ENCODE measurements at places on chromosomes 16 and 17.

DNA sequence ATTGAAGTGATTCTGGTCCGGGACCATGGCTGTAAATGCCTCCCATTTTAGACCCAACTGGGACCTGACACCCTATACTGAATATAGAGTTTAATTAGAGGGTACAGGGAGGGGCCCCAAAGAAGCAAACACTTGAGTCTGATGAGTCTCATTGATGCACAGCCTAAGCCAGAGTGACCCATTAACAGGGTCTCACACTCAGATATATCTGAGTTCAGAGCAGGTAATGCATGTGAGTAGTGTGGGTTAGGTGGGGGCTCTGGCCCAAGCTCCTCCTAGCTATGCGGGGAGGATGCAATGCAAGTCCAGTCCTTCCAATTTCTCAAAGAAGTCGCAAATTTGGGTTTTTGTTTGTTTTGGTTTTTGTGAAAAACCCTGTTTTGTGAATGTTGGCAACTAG, 17.1 kb upstream of the MARCHF10 start:
- H3K36me3 ChIP-seq, result no peaks in the 10 kb centered on the region
- H3K4me1 ChIP-seq, result peaks cover 39% of the 10 kb centered on the region
- DNase-seq, result no peak
- no peaks in the 10 kb centered on the region for H3K27me3 ChIP-seq
- H3K4me3 ChIP-seq, result no peak overlapping the region

DNA sequence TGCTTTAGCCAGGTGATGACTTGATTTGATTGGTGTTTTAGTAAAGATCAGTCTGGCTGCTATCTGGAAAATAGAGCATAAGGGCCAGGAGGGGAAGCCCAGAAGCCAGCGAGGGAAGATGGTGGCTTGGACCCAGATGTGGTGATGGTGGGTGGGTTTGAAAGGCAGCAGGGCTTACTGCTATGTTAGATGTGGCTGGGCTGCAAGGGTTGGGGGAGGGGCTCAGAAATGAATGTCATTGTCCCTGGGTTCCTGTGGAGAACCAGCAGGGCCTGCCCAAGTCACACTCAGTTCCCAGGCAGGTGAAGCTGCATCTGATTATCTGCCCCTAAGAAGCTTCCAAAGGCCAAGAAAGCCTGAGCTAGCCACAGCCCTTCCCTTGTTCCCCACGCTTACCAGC, 71.7 kb upstream of the BRD7 start:
- H3K27ac ChIP-seq, result no peak overlapping the region
- H3K4me1 ChIP-seq, result no peaks in the 10 kb centered on the region
- no peak overlapping the region for H3K4me3 ChIP-seq
- no peaks in the 10 kb centered on the region for H3K27me3 ChIP-seq
- no peaks in the 10 kb centered on the region for H3K36me3 ChIP-seq

DNA sequence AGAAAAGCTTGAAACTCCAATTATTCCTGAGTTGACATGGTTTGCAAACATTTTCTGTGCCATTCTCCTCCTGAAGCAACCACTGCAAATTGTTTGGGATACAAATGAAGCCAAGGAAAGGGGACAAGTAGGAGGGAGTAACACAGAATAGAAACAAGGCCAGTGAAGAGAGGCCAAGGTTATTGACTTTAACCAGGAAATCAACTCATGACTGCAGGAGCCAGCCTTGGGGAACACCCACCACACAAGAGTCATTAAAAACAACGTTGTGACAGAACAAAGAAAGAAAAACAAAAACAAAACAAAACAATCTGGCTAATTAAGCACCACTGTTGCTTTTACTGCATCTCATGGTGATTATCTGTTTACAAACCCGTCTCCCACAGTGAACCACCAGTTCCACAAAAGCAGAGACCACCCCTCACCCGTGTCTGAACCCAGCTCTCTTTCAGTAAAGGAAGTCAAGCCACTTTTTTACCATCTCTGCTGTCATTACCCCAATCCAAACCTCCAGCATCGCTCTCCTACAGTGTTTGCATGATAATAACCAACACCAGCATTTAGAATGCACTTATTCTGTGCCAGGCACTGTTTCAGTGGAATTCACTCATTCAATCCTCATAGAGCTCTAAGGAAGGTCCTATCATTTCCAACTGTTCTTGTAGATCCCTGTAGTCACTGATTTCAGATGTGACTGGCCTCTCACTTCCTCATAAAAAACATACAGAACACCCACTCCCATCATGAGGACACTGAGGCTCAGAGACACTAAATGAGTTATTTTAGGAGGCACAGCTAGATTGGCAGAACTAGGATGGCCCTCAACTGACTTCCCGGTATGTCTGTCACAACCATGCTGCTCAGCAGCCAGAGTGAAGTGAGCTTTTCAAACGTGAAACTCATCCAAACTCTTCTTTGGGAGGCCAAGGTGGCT, 2.0 kb downstream of the ZDHHC1 start:
- no peak overlapping the region for H3K27ac ChIP-seq
- H3K36me3 ChIP-seq, result no peaks in the 10 kb centered on the region
- H3K4me1 ChIP-seq, result no peaks in the 10 kb centered on the region
- no peak overlapping the region for H3K4me3 ChIP-seq
- DNase-seq, result no peak

- H3K4me3 ChIP-seq, result no peak overlapping the region
- no peak overlapping the region for H3K27ac ChIP-seq
- H3K27me3 ChIP-seq, result no peaks in the 10 kb centered on the region
- no peak for DNase-seq
Measured at GRCh38 chr16:35198223-35199199, 1739.1 kb downstream of the TP53TG3F start.

- H3K4me3 ChIP-seq, result no peak overlapping the region
- no peaks in the 10 kb centered on the region for H3K4me1 ChIP-seq
- no peak for DNase-seq
- no peaks in the 10 kb centered on the region for H3K36me3 ChIP-seq
Measured at GRCh38 chr17:47012457-47012856, 33.4 kb upstream of the RPRML start.

GRCh38 chr17:57488856-57489255, 232.5 kb downstream of the MSI2 start:
- H3K27ac ChIP-seq, result no peak overlapping the region
- no peaks in the 10 kb centered on the region for H3K36me3 ChIP-seq
- H3K4me1 ChIP-seq, result no peaks in the 10 kb centered on the region

GRCh38 chr16:19655242-19655777, 62.7 kb downstream of the KNOP1 start:
- H3K27me3 ChIP-seq, result no peaks in the 10 kb centered on the region
- H3K27ac ChIP-seq, result no peak overlapping the region
- H3K4me1 ChIP-seq, result no peaks in the 10 kb centered on the region
- H3K4me3 ChIP-seq, result no peak overlapping the region
